ENCODE measurements at places on chromosomes 5 and 9.
A peak's percentile ranks its signal among the peaks of the same experiment; 100 is the strongest.

DNA sequence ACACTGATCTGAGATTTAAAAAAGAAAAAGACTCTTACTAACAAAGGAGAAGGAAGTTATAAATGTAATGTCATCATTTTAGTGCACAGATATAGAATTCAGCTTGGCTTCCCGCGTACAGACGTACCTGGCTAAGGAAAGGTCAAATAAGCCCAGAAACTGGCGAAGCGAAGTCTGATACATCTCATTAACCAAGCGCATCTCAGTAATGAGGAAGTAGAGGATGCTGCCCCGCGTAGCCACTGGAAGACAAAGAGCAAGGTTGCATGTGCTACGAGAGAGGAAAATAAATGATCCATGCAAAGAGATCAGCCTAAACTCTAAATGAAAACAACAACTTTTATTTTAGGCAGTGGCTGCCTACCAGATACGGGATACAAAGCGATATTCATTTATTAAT is 208.8 kb downstream of the DNAH5 start:
- DNase-seq, result no peak

- peak; percentile 25 for DNase-seq
These were observed 1.3 kb downstream of the BRD9 start for GRCh38 chr5:891117-891836.

DNA sequence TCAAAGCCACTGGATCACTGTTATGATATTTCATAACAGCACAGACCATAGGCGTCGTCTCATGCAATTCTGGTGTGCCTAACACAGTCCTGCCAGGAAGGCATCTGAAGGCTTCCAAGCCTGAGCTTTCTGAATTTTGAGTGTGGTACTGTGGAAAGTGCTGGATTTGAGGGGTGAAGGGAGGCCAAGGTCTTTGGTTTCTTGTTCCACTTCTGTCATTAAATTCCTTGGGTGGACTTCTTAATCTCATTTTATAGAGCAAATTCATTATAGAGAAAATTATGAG is 441.3 kb upstream of the PIK3R1 start:
- DNase-seq, result no peak

- no peak for DNase-seq
These were observed 10.4 kb downstream of the ZNF618 start for GRCh38 chr9:113886466-113886865.

DNA sequence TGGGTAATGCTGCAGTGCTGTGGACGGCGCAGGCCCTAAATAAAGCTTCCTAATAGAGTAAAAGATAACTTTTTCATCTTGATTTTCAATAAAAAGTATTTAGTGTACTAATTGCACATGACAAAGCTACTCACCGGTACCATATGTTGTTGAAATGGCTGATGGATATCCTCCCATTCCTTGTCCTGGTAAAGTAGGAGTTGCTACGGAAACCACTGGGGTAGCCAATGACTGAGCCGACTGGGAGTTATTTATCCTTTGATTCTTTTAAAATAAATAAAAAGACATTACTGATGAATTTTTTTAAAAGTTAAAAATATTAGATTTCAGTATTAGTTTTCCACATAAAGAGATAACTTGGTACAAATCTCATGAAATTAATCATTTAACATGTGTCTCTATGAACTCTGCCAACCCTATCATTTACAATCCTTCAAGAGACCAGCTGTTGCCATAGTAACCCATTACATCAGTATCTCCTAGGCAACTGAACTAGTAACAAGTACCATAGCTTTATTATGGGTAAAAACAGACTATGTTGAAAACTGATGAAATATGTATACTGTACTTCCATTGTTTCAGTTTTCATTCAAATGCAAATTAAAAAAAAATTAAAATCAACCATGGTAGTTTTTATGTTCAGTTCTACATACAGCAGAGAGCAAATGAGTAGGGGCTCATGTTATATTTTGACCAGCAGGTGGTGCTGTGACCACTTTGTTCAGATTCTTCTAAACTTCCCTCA is 153.7 kb downstream of the MEF2C start:
- peak; percentile 65 for DNase-seq

DNA sequence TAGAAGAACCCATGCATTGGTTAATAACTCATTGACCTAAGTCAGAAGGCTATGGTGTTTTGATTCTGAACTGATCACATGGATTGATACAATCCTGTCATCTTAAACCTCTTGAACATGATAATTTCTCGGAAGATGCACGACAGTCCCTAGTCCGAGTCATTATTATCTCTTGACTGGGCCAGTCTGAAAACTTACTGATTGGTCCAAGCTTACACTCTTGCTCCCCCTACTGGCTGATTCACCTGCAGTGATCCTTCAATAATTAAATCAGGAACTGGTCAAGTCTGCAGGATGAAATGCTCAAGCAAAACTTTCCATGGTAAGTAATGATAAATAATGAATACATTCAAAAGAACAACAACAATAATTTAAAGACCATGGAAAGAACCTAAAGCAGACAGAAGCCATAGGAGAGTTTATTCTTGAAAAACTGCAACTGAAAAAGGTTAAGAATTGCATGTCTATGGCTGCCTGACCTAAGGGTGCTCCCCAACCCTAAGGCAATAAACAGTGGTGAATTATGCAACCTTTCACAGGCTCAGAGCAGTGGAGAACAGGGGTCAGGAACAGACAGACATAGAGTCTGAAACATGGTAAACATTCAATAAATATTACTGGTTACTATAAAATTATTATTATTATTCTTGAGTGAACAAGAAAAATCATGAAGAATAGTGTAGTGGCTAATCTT is 79.3 kb downstream of the BRINP1 start:
- peak; percentile 58 for DNase-seq

- no peak for DNase-seq
These were observed 15.8 kb upstream of the TBCA start for GRCh38 chr5:77791926-77792325.

DNA sequence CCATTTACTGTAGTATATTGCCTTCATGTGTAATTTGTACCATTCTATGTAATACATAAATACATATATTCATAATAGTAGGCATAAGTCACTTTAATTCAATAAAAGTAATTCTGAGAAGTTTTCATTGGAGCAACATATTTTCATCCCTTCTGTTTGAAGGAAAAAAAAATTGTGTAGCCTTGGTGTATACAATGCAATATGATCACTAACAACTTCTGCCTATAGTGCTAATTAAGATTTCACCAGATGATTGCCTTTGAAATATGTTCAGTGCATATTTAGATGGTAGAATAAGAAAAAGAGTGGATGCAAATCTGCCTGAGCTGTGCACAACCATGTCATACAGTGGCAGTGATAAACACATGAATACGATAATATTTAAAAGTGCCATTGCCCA is 996.8 kb downstream of the EFNA5 start:
- no peak for DNase-seq

GRCh38 chr5:139147483-139148087 is 50.6 kb downstream of the SIL1 start:
- no peak for DNase-seq

GRCh38 chr9:75544815-75545214 is 345.7 kb upstream of the PCSK5 start:
- DNase-seq, result no peak

GRCh38 chr9:18045326-18045725 is 428.6 kb upstream of the ADAMTSL1 start:
- DNase-seq, result no peak

GRCh38 chr5:307794-308579 is 13.5 kb upstream of the AHRR start:
- DNase-seq, result no peak

- DNase-seq, result no peak
These were observed 13.2 kb upstream of the ZBTB43 start for GRCh38 chr9:126791406-126792230.

GRCh38 chr5:132296412-132297016 is 2.3 kb downstream of the SLC22A4 start:
- no peak for DNase-seq

DNA sequence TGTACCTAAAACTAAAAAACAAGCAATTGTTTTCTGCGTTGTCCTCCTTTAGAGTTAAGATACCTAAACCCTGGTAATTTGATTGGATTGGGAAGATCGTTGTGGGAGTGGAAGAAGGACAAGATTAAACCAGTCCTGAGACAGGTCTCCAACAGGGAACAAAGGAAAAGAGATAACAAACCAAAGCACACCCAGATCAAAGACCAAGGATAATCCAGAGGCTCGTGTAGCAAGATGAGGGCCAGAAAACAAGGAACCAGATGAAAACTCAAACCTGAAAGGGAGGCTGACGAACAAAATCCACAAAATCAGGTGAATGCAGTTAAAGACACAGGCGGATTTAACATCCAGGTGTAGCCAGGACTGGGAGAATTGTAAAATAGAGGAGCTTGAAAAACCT is 618.1 kb downstream of the SLCO4C1 start:
- DNase-seq, result no peak

DNA sequence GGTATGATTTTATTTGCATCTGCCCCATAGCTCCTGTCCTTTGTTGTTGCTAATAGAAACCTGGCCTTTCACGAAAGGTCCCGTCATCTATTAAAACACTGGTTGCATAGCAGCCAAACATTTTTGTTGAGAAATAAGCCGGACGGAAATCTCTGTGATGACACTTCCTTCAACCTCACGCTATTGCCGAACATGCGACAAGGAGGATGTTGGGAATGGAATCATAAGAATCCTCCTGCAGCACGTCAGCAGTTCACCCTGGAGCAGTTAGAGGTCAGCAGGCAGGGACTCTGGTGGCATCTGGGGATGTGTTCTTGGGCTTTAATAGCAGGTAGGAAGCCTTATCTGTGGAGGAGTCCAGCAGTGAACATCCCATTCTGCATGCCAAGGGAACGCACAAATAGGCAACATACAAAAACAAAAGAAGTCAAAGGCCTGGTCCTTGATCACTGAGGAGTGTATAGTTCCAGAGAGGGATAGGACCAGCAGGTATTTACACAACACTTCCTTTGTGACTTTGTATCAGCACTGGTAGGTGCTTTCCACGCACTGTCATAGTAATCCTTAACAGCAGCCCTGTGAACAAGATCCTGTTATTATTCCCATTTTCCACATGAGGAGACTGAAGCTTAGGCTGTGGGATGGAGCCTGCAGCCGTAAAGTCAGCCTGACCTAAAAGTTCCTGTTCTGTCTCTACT is 33.4 kb downstream of the ARHGAP26 start:
- no peak for DNase-seq

GRCh38 chr5:86862093-86862492 is 244.4 kb downstream of the COX7C start:
- no peak for DNase-seq

DNA sequence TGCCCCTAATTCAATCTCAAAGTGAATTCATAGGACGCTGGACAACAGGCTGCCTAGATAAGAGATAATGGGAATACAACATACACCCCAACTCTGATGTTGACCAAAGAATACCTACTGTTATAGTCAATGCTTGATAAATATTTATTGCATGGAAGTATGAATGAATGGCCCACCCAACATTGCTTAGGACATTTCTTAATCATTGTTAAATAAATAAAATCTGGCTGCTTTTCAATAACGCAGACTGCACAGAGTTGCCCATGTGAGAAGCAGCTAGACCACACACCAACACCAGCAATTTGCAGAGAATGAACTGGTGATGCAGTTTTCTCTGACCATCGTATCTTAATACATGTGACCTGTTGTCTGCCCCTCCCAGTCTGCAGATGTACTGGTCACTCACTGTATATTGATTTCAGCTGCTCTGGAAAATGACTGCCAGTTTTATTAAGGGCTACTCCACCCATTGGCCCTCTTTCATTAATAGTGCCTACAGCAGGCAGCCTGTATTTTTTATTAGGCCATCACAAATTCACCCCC is 236.2 kb upstream of the WWC1 start:
- DNase-seq, result no peak

GRCh38 chr5:149410721-149411432 is 31.8 kb upstream of the IL17B start:
- DNase-seq, result no peak

- no peak for DNase-seq
These were observed 104.8 kb downstream of the ISOC1 start for GRCh38 chr5:129199308-129199707.

DNA sequence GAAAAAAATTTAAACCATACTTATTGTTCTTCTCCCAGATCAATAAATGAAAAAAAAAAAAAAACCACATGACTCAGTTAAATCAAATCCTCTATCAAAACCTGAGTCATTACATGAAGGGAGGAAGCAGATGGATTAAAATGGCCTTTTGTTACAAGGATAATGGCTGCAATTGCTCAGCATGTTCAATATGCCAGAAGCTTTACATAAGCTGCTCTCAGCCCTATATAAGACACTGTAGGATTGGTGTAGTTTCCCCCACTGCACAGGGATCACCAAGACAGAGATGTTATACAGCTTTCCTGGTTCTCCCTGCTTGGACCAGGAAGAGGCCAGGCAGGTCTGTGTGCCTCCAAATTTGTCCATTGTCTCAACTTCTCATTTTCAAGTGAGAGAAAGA is 101.6 kb upstream of the MAP1B start:
- DNase-seq, result no peak

- no peak for DNase-seq
These were observed 104.0 kb downstream of the MTX3 start for GRCh38 chr5:79886925-79887655.

DNA sequence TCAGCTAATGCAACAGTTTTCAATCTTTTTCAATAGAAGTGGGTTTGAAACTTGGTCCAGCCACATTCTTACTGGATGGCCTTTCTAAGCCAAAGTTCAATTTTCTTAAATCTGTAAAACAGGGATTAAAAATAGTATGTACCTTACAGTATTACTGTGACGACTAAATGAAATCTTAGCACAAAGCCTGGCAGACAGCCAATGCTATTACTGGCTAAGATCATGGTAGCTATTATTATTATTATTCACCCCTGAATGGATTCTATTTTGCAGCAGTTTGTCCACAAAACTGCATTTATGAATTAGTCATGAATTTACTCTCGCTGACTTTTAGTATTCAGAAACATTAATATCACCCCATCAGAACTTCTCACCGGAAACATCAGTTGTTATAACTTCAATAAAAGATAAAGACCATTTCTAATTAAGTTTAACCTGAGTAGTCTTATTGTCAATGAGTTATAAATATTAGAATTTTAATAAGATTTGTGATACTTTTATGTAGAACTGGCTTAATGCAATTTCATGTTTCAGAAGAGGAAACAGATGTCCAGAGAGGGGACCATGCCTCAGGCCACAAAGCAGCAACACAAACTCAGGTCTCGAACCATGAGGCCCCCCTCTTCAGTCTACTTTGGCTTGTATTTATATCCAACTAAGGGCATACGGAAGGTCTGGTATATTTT is 468.2 kb downstream of the ARHGEF28 start:
- no peak for DNase-seq

DNA sequence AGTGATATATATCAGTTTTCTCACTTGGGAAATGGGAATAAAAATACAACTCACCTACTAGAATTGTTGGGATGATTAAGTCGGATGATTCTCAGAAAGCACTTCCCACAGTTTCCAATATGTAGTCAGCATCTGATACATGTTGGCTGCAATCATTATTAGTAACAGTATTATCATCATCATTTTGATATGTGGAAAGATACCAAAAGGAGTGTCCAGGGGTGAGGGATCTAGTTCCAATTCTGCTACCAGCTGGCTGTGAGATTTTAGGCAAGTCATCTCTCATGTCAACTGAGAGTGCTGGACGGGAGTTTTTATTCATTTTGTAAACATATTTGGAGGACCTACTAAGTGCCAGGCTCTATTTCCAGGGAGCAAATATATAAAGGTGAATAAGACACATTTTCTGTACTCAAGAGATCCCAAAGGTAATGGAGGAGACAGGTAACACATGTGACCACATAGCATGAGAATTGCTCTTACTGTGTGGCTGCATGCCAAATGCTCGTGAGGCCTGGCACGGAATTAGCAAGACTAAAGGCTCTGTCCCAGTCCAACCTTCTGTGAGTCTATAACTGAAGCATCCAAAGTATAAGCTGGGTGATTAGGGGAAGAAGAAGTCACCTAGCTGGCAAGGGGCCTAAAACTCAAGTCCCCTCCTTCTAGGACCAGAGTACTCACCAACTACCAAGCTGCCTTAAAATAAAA is 83.0 kb downstream of the GRIA1 start:
- no peak for DNase-seq

Measured in WTC11 (cell line).